Lower lobe of right lung (tissue), 2 donors: ENCODE measurements at places on chromosomes 13 and 19. TPM values are rescaled to one million over a fixed set of nuclear protein-coding genes. Genes with fewer than 3 reads are reported as not detected.

- H3K4me1 ChIP-seq: peaks cover 28% of the 10 kb centered on the region
- no peaks in the 10 kb centered on the region for H3K27me3 ChIP-seq
- H3K4me3 ChIP-seq: no peak overlapping the region
- H3K27ac ChIP-seq: no peak overlapping the region
- peaks cover 58% of the 10 kb centered on the region for H3K36me3 ChIP-seq
- DNase-seq: no peak
Measured at GRCh38 chr19:55673465-55673864, 1.6 kb upstream of the EPN1 start.

- H3K36me3 ChIP-seq: peaks cover 23% of the 10 kb centered on the region
- no peaks in the 10 kb centered on the region for H3K27me3 ChIP-seq
- no peak for DNase-seq
- no peak overlapping the region for H3K4me3 ChIP-seq
Measured at GRCh38 chr13:33169273-33169980, 116.1 kb downstream of the STARD13 start.

GRCh38 chr13:109468123-109468522 lies 318.3 kb downstream of the IRS2 start:
- no peak for DNase-seq
- H3K4me1 ChIP-seq: no peaks in the 10 kb centered on the region
- no peaks in the 10 kb centered on the region for H3K27me3 ChIP-seq
- H3K36me3 ChIP-seq: no peaks in the 10 kb centered on the region
- H3K4me3 ChIP-seq: no peak overlapping the region

Gene BRME1
- total RNA-seq: 2.0 TPM

- H3K27ac ChIP-seq: no peak overlapping the region
- H3K36me3 ChIP-seq: no peaks in the 10 kb centered on the region
- no peaks in the 10 kb centered on the region for H3K27me3 ChIP-seq
Measured at GRCh38 chr19:49400029-49400428, 12.0 kb downstream of the KASH5 start.
